ENCODE measurements at places on chromosomes 3 and 15. TPM values are rescaled to one million over a fixed set of nuclear protein-coding genes. Genes with fewer than 3 reads are reported as not detected.

DNA sequence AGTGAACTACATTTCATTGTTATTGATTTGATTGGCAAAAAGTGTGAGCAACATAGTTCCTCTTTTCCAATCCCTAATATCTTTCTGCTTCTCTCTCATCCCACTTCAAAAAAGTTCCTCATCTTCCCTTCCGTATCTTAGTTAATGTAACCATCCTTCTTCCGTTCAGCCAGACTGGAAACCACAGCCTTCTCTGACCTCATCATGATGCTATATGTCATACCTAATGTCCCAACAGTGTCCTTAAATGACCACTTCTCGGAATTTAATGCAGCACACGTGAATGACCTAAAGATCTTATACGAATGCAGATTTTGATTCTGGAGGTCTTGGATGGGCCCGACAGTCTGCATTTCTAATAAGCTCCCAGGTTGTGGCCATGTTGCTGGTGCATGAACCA, 320.3 kb upstream of the SATB1 start:
- H3K27me3 ChIP-seq: no peaks in the 10 kb centered on the region
- no peak for DNase-seq
- no peaks in the 10 kb centered on the region for H3K36me3 ChIP-seq
- peak overlapping the region; percentile 64 for H3K4me3 ChIP-seq

DNA sequence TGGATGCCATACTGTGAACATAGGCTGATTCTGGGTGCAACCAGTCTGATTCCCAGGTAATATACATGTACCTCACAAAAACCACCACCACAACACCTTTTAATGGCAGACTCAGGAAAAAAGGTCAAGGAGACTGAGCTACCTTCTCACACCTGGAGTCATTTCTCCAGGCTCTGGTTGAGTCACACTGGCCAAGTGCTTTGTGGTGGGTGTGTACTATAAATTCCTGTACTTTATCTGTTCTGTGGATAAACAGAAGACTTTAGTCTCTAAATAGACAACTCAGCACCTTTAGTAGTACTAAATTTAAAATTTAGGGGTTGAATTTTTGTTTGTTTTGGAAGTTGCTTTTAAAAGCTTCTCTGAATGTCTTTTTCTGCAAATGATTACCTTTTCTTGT, 46.7 kb downstream of the TOP2B start:
- no peaks in the 10 kb centered on the region for H3K4me1 ChIP-seq
- DNase-seq: no peak
- H3K27ac ChIP-seq: peak overlapping the region; percentile 67
- H3K36me3 ChIP-seq: peaks cover 19% of the 10 kb centered on the region
- no peaks in the 10 kb centered on the region for H3K27me3 ChIP-seq

DNA sequence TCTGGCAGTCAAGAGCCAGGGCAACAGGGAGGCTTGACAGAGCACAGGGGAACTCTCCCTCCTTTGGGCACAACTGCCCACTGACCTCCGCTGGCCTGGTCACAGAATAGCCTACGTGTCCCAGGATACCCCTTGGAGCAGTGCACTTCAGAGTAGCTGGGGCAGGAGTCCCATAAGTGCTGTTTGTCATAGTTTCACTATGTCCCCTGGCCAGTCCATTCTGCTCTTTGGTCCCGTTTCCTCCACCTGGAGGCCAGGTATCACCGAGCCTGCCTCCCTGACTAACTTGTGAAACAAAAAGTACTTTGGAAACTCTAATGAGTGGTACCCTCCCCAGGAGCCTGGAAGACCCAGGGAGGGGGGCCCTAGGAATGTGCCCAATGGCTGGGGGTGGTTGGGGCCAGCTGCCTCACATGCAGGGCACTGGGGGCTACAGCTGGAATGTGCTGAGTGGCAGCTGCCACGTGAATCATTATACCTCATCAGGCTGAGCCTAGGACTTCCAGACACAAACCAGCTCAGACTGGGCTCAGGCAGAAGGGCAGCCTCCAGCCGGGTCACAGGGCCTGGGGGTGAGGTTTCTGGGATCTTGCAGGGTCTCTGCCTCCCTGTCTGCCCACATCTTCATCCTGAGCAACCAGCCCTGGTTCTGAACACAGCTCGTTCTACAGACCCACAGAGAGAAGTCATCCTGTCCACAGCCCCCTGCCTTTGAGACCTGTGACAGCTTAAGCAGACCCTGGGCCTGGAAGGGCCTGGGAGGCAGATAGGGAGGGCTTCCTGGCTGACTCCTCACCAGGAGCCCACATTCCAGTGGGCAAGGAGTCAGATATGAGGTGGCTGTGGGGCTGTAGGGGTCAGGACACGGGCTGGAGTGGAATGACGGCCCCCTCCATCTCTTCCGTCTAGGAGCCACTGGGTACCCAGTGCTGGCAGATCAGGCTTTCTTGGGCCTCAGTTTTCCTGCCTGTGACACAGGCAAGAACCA, 914 bp upstream of the PTH1R start:
- H3K4me1 ChIP-seq: peaks cover 14% of the 10 kb centered on the region
- H3K27me3 ChIP-seq: peaks cover 10% of the 10 kb centered on the region
- H3K36me3 ChIP-seq: no peaks in the 10 kb centered on the region

DNA sequence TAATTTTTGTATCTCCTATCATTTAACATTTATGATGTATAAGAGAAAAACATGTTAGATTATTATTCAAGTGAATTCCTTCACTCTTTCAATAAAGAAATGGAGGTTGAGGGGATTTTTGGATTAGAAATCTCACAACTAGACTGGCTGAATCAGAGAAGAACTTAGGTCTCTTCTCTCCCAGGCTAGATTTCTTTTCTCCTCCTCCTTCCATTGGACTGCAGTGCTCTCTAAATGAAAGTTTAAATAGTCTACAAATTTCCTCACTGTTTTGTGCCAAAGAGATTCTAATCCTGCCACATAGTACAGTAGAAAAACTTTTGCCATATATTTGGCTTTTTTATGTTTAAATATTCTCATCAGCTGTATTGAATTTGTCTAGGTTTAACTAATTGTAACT, 65.8 kb downstream of the ECT2 start:
- peaks cover 1% of the 10 kb centered on the region for H3K36me3 ChIP-seq
- H3K4me1 ChIP-seq: no peaks in the 10 kb centered on the region
- no peak overlapping the region for H3K27ac ChIP-seq

GRCh38 chr3:126620738-126621137, 34.2 kb downstream of the TXNRD3 start:
- H3K36me3 ChIP-seq: peaks cover 59% of the 10 kb centered on the region
- no peak for DNase-seq
- H3K4me3 ChIP-seq: no peak overlapping the region
- no peak overlapping the region for H3K27ac ChIP-seq

DNA sequence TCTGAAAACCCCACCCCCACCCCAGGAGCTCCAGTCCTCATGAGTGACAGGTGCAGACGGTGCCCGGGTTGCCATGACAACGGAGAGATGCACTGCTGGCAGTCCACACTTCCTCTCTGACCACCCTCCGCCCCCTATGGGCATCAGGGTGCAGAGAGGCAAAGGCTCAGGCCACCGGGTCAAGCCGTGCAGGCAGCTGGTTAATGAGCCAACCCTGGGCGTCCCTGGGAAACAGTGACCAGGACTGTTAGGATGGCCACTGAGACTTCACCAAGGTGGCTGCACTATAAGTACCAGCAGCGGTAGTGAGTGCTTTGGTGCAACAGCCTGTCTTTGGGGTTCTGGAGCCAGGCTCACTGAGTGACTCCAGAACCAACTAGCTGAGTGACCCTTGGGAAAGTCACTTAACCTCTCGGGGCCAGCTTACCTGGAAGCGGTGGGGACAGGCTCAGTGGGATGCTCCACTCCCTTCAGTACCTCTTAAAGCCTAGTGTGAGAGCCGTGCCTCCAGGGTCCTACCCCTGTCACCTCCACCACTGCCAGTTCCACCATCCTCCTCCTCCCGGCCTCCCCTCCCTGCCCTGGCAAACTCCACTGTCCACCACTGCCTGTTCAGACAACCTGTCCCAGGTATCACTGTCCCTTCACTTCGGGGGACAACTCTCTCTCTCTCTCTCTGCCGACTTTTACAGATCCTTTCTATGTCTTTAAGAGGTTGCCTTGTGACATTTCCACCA, 121.0 kb upstream of the PRR20G start:
- no peaks in the 10 kb centered on the region for H3K36me3 ChIP-seq
- no peak overlapping the region for H3K27ac ChIP-seq
- no peaks in the 10 kb centered on the region for H3K4me1 ChIP-seq
- peaks cover 66% of the 10 kb centered on the region for H3K27me3 ChIP-seq

GRCh38 chr3:140198242-140198641, 263.3 kb downstream of the CLSTN2 start:
- peaks cover 3% of the 10 kb centered on the region for H3K4me1 ChIP-seq
- no peak overlapping the region for H3K27ac ChIP-seq
- H3K36me3 ChIP-seq: no peaks in the 10 kb centered on the region
- peaks cover 1% of the 10 kb centered on the region for H3K27me3 ChIP-seq
- DNase-seq: no peak
- H3K4me3 ChIP-seq: no peak overlapping the region

DNA sequence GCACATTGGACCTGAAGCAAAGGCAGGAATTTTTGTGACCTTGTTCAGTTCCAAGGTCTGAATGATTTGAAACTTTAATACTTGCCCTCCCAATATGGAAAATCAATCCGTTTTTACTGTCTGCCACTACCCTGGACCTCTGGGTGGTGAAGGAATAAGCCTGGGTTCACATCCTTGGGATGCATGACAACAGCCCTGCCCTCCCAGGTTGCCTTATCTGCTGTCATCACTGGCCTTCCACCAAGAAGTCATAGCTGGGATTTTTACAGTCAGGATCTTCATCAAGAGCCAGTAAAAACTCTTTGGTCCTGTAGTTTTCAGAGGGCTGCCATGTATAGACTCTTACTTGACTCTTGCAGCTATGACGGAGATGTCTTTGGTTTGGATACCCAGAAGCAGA, 128.6 kb downstream of the MYLK start:
- no peak overlapping the region for H3K4me3 ChIP-seq
- no peak overlapping the region for H3K27ac ChIP-seq
- peaks cover 4% of the 10 kb centered on the region for H3K27me3 ChIP-seq
- H3K4me1 ChIP-seq: peaks cover 19% of the 10 kb centered on the region

GRCh38 chr3:13595485-13595884, 46.6 kb downstream of the FBLN2 start:
- H3K36me3 ChIP-seq: no peaks in the 10 kb centered on the region
- no peak overlapping the region for H3K27ac ChIP-seq
- H3K4me1 ChIP-seq: no peaks in the 10 kb centered on the region
- no peak for DNase-seq

GRCh38 chr3:156581033-156581432, 26.1 kb upstream of the SSR3 start:
- peaks cover 18% of the 10 kb centered on the region for H3K27me3 ChIP-seq
- no peak overlapping the region for H3K27ac ChIP-seq
- DNase-seq: no peak
- no peaks in the 10 kb centered on the region for H3K36me3 ChIP-seq

ERICH6 gene
- total RNA-seq: not detected

TPM1 gene
- 20.6 TPM for total RNA-seq

NCKIPSD gene
- total RNA-seq: 18.1 TPM
